EL (cell line): ENCODE measurements at places on chromosomes 7 and 10.

DNA sequence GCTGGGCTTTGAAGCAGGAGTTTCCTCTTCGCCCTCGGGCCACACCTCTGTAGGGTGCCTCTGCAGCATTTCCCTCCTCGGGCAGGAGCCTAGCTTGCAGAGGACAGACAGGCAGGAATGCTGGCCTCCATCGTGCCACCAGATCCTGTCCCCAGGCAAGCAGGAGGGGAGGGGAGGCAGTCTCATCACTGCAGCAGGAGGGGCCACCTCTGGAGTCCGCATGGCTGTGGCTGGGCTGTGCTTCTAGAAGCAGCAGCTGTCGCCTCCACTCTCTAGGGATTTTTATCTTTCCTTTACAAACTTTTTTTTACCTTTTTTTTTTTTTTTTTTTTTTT is 181.4 kb downstream of the CUX1 start:
- no peak for DNase-seq

- DNase-seq, result no peak
Measured at GRCh38 chr10:129680661-129681344, 213.8 kb downstream of the MGMT start.

- DNase-seq, result peak; percentile 92
Measured at GRCh38 chr10:66747451-66747850, 178.4 kb upstream of the LRRTM3 start.

- DNase-seq, result peak; percentile 13
Measured at GRCh38 chr10:18368273-18368672, 228.0 kb downstream of the CACNB2 start.

- DNase-seq, result peak; percentile 97
Measured at GRCh38 chr7:22577470-22578001, 77.5 kb upstream of the STEAP1B start.

DNA sequence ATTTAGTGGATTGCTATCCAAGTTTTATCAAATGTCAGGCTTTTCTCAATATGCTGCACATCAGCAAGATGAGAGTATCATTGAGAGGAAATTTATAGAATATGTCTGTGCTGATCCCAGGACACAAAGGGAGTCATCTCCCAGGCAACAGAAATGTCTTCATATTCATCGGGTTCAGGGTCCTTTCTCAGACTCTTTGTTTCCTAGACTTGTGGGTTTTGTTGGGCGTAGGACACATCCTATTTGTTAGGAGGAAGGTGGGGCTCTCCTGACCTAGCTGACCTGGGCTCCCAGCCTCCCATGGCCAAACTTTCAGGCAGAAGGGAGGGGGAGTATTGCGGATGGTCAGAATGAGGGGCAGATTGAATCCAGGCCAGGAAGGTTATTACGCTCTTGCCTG is 22.9 kb upstream of the NPS start:
- no peak for DNase-seq

- DNase-seq, result no peak
Measured at GRCh38 chr10:104897696-104898095, 256.6 kb downstream of the SORCS3 start.

GRCh38 chr10:7000061-7000460 is 410.8 kb downstream of the SFMBT2 start:
- no peak for DNase-seq
